Smooth muscle cell of bladder (primary cell): ENCODE measurements at places on chromosomes 3 and 15. TPM values are rescaled to one million over a fixed set of nuclear protein-coding genes. Genes with fewer than 3 reads are reported as not detected.

Gene IL5RA
- total RNA-seq = not detected in 2 replicates

Gene LRRC2
- 6.0 and 6.8 TPM in 2 replicates for total RNA-seq

Gene PPARG
- total RNA-seq = 16.2 and 18.6 TPM in 2 replicates

Gene CACNA2D3
- 0.14 and 0.18 TPM in 2 replicates for total RNA-seq

Gene NOX5
- under 0.01 and 0.09 TPM in 2 replicates for total RNA-seq

Gene IMPG2
- total RNA-seq = 0.14 and 0.18 TPM in 2 replicates

Gene PAQR5
- total RNA-seq = 9.6 and 21.9 TPM in 2 replicates

Gene CD80
- 0.14 TPM in 1 of 2 replicates, not detected in the other for total RNA-seq

Gene PFN2
- total RNA-seq = 170 and 184 TPM in 2 replicates

Gene SATB1
- total RNA-seq = 14.1 and 20.5 TPM in 2 replicates

Gene PLA2G4B
- total RNA-seq = 0.71 and 0.92 TPM in 2 replicates

Gene GPR160
- 0.14 and 0.28 TPM in 2 replicates for total RNA-seq

Gene FRMD4B
- 0.14 and 0.28 TPM in 2 replicates for total RNA-seq
